T-helper 1 cell treated with Interleukin-12 subunit alpha and Interleukin-12 subunit beta and Interleukin-4 antibody, amounts not matched to agents 30 ng/mL and 1 ng/mL, for 36 hours (primary cell): ENCODE measurements at places on chromosomes 6 and 20. TPM values are rescaled to one million over a fixed set of nuclear protein-coding genes. Genes with fewer than 3 reads are reported as not detected.

The COL9A3 gene
- total RNA-seq = 0.15 TPM in 1 of 2 replicates, not detected in the other

The ARHGAP40 gene
- not detected in 2 replicates for total RNA-seq

The CD24 gene
- total RNA-seq = 0.12 and 0.39 TPM in 2 replicates

The BHLHE23 gene
- not detected in 2 replicates for total RNA-seq

The PLEKHG1 gene
- 0.54 and 1.2 TPM in 2 replicates for total RNA-seq

The PSORS1C1 gene
- not detected in 2 replicates for total RNA-seq
